ENCODE measurements at places on chromosomes 11 and 22.

DNA sequence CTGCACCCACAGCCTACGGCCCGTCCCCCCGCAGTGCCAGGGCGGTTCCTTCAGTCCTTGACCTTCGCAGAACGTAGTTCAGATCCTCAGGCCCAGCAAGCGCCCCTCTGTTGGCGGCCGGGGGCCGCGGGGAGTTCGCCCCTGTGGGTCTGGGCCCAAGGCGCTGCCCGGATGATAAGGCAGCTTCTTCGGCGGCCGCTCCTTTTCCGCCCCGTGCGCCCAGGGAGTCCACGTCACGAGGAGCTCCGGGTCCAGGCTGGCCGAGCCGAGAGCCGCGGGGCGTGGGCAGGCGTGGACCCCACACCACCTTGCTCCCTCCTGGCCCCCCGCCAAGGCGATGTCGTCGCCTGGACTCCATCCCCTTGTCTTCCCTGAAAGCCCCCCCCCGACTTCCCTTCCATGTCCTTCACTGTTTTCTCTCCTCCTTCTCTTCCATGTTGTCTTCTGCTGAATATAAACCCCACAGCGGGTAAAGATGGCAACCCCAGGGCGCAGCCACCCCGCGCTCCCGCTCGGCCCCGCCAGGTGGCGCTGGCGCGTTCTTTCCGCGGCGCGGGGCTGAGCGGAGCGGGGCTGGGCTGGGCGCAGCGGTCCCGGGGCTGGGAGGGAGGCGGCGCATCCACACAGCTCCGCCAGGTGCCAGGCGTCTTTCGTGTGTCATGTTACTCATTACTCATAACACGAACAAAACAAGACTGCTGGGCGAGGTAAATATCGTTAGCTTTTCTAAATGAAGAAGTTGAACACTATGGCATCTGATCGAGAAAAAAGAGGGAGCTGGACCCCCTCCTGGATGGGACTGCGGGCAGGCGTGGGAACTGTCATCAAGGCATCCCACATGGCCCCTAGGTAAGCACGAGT is 321.0 kb downstream of the NTM start:
- peak; percentile 9 for DNase-seq

- DNase-seq = no peak
These were observed 15.9 kb downstream of the PSMD13 start for GRCh38 chr11:252666-253065.

DNA sequence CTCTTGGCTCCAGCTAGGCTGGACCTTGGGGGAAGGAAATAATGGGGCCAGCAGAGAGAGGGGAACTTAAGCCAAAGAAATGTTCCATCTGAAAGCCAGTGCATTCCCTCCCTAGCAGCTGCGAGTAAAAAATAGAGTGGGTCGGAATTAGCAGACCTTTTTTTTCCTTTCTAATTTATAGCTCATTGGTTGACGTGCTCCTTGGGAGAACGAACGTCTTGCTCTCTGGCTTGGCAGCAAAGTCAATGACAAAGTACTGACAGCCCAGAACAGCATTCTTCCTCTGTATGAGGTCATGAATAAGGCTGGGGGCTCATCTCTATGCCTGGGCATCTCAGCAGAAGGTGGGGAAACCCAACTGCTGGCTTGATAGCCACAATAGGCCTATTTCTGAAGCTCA is 65.0 kb downstream of the SEZ6L start:
- DNase-seq = no peak

DNA sequence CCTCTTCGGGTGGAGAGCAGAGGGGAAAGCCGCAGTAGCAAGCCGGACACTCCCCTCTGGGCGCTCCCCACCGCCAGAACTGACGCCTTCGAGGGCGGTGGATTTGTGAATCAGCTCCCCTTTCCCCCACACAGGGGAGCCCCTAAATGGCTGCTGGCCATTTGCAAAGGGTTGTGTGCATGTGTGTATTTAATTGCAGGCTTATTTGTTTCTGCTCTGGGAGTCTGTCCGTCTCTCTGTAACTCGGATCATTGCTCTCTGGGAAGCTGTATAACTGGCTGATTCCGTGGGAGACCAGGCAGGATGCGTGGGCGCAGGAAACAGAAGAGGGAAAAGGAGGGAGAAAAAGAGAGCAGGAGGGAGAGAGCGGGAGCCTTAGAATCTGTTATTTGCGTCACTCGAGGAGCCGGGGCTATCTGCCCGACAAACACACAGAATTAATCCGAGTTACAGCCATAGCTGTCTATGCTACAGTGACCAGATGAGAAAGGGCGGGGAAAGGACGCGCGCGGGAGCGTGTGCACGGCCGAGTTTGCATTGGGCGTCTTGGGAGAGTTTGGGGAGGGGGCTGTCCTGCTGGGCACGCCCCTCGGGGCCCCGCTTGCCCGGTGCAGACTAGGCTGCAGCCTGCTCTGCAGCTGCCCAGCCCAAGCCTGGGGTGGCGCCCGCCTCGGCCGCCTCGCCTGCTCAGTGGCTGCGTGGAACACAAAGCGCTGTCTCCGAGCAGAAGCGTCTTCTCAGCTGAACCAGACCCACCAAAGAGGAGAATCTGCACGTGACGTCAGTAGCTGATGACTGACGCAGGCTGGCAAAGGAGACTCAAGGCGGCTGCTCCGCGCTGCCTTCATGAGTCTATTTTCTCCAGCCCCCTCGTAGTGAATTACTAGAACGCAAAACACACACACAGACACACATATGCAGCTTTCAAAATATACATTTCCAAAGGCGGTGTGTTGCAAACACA is 105.3 kb upstream of the HSD17B12 start:
- DNase-seq = peak; percentile 23

GRCh38 chr11:128524172-128524571 is 63.2 kb downstream of the ETS1 start:
- DNase-seq = no peak

DNA sequence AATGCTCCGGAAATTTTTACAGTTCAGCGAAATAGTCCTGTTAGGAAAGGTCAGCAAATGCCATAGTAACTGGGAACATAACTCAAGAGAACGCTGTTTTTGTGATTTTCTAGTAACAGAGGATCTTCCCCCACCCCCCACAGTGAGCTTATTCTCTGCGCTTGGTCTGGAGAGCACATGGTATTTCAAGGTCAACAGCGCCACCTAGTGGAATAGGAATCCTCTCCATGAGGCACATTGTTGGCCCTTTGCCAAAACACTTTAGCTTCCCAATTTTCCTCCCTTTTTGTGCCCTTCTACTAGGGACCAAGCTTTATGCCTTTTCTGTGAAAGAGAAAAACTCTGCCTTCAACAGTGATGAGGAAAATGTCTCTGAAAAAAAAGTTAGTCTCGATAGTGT is 13.2 kb upstream of the OR4C12 start:
- DNase-seq = peak; percentile 48

- no peak for DNase-seq
These were observed 19.4 kb upstream of the PHOX2A start for GRCh38 chr11:72263361-72263760.

- no peak for DNase-seq
These were observed 66.4 kb downstream of the LRRC32 start for GRCh38 chr11:76604081-76604625.

DNA sequence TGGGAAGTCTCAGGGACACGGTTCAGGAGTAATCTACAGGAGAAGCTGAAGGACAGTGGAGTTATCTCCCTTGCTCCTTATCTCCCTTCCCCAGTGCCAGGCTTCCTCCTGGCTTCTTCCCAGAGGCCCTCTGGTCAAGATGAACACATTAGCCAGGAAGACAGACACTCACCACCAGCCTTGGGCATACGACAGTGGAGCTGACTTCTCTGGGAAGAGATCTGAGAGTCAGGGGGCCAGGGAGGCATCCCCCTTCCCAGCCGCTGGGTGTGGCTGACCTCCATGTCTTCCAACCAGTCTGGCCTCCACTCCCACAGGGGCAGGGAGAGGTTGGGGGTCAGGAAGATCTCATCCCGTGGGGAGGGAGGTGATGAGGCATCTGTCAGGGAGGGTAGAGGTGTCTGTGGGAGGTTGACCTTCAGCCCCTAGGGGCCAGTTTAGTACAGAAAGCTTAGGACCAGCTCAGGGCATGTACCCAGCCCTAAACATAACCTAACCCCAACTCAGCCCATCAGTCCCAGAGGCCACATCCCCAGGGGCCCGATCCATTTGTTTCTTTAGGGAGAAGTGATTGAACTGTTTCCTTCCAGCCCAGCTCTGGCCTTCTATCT is 12.7 kb downstream of the ROBO4 start:
- no peak for DNase-seq

DNA sequence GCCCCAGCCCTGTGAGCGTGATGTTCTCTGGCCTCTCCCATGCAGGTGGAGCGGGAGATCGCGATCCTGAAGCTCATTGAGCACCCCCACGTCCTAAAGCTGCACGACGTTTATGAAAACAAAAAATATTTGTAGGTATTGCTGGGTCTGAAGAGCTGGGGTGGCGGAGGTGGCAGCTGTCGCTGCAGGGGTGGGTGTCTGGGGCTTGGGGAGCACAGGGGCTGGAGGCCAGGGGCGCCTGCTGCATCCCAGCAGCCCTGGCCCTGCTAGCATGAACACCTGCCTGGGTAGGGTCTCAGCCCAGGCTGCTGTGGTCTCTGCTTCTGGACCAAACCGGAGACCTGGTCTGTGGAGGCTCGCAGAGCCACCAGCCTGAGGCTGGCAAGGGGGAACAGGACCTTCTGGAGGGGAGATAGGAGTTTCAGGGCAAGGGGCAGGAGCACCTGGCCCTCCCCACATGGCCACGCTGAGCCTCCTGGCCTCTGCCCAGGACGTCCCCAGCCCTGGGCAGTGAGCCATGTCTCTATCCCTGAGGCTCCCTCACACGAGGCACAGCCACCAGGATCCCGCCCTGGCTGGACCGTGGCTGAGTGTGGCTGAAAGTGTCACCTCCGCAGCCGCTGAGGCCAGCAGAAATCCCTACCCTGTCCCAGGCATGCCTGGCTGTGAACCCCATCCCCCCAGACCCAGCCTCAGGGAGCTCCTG is 48.2 kb downstream of the MOB2 start:
- no peak for DNase-seq

- DNase-seq = no peak
These were observed 5.2 kb upstream of the MAPK11 start for GRCh38 chr22:50275181-50276055.

DNA sequence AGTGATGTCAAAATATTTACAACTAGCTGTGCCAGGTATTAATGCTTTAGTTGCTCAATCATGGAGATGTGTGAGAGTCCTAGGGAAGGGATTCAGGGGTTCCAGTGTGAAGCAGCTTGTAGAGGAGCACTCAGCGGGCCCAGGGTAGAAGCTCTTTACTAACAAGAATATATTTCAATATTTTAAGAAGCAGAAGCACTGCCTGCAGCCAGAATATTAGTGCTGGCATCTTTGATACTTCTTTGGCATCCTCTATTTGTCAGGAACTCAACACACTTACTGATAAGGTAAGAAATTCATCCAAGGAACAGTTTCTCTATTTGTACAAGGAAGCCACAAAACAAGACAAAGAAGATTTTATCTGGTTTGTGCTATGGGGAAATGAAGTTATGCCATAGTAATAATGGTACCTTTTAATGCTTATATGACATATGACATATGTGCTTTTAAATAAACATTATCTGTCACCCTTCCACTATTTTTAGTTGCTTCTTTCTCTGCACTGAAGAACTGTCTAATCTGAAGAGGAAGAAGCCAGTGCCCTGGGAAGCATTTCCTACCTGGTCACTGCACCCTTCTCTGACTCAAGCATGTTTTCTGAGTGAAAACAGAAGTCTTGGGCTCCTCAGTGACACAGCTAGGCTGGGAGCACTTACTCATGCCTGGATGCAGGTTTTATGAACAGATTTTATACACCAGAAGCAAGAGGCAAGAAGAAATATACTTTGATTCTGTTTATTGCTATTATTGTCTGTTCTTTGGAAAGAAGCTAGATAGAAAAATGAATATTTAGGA is 388.1 kb upstream of the CCDC90B start:
- no peak for DNase-seq

GRCh38 chr11:68312117-68312779 is at the start of gene LRP5:
LRP5 (plus strand) TSS chr11:68312591; CDS start chr11:68312715, 124 bp downstream.
- DNase-seq = no peak

- DNase-seq = no peak
These were observed 587.5 kb upstream of the B3GAT1 start for GRCh38 chr11:134999590-134999989.

- no peak for DNase-seq
These were observed 129.8 kb upstream of the KIRREL3 start for GRCh38 chr11:127130321-127130720.

DNA sequence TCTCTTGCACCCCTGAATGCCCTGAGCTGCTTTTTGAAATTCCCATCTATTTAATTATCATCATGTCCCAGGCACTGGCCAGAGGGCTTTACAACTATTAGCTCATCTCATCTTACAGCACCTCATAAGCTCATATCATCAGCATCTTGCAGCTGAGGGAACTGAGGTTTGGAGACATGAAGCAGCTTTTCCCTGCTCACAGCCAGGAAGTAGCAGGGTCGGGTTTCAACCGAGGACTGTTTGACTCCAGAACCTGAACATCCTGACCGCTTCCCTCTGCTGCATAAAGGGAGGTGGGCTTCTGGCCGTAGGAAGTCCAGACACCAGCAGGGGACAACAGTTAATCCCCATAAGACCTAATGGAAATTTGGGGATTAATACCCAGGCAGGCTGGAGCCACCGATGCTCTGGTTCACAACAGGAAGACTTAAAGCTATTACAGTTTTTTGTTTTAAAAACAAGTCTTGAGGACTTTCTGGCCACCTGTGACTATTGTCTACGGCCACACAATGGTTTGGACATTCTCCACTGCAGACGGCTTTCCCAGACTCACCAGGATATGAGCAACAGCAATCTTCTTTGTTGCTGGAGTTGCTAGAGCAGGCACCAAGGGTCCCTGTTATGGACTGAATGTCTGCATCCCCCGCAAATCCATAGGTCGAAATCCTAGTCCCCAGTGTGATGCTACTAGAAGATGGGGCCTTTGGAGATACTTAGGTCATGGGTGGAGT is 47.4 kb downstream of the CHST1 start:
- no peak for DNase-seq

DNA sequence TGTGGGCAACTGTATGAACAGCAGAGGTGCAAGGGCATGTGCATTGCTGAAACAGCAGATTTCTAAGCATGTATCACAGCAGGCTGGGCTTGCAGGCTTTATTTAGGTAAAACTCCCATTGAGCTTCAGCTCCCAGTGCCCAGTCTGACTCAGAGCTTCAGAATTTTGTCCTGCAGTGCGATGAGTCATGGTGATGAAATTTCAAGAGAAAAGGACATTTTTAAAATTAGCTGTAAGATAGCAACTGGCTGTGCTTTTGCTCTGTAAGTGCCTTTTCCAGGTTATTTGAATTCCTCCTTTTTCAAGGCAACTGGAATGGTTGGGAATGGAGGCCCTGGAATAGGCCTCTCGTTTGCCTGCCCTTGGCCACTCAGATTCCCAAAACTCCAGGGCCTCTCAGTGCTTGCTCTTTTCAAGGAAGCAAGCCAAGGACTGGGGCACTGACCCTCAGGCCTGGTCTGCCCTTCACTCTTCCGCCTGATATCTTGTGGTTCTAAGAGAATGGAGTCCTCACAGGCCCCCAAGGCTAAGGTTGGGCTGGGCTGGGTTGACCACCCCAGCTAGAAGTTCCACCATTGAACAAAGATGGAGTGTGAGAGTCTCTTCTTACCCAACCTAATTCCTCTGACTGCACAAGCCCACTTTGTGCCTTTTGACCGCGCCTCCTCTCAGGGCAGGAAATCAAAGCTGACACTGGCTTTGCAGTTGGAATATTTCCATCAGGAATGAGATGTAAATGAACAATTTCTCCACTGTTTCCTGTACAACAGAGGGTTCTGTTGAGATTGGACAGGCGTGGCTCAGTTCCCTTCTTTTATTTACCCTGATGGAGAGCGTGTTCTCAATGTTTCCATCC is 59.5 kb upstream of the PRSS23 start:
- DNase-seq = peak; percentile 69

GRCh38 chr22:38706101-38706900 is 557 bp downstream of the GTPBP1 start:
- no peak for DNase-seq

GRCh38 chr11:114133548-114134329 is 74.2 kb downstream of the ZBTB16 start:
- DNase-seq = no peak

GRCh38 chr11:47004595-47005033 is 68.1 kb downstream of the CSTPP1 start:
- peak; percentile 85 for DNase-seq
